Small intestine (tissue), 16 donors: ENCODE measurements at places on chromosomes 5 and 9. TPM values are rescaled to one million over a fixed set of nuclear protein-coding genes. Genes with fewer than 3 reads are reported as not detected.

DNA sequence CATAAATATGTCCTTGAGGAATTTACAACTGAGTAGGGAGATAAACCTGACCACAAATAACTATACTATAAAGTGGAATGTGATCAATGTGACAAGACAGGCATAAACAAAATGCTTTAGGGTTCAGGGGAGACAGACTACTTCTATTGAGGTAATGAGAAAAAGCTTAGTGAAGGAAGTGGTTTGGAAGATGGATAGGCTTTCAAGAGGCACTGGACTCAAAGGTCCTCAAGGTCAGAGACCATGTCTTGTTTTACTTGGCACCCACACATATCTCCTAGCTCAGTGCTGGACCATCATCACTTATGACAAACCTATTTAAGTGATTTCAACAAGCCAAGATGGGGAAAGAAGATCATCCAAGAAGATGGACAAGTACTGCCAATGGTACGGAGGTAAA, 257.8 kb downstream of the BNC2 start:
- no peak for DNase-seq

DNA sequence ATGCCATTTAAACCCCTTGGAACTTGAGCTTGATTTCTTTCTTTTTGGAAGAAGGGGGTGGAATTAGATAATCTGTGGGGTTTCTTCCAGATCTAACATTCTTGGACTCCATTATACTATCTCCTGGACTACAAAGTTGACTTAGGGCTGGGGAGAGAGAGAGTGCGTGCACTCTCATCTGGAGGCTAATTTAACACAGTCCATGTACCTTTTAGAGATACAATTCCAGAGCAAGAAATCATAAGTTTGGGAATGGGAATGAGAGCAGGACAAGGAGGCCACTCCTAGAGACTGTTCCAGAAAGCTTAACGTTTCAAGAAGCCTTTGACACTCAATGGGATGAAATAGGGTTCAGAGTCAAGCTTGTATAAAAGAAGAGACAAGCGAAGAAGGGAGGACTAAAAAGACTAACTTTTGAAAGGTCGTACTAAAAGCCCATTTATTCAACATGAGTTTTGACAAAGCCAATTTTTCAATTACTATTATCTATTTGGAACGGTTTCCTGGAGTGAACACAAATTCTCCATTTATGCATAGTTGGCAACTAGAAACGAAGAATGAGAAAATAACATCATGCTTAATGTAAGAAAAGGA, 83.4 kb downstream of the ACTL7B start:
- DNase-seq = no peak

DNA sequence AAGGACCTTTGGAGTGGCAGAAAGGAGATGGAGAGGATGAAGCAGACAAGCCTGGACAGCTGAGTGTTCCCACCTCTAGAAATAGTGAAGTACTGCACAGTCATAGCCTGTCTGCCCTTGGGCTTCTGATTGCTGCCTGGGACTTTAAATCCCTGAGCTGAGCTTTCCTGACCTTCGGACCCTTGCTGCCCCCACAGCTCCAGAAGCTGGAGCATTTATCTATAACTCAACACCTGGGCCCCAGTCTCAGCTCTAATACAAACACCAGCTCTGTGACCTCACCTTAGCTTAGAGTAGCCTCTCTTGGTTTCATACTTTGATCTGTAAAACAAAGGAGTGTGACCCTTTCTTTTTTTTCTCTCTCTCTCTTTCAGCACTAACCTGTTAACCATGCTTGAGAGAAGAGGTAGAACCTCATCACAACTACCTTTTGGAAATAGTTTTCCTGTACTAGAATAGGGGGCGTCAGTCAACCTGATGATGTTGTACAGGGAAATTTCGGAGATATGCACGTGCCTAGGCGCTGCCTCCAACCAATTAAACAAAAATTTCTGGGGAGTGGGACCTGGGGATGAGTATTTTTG, 25.4 kb upstream of the ELL2 start:
- peak; percentile 94 for DNase-seq

GRCh38 chr5:130526708-130527107, 622.4 kb downstream of the CHSY3 start:
- no peak for DNase-seq

- DNase-seq = no peak
Measured at GRCh38 chr9:18520416-18521047, 46.6 kb downstream of the ADAMTSL1 start.

C9orf153 gene
- polyA plus RNA-seq = 0.04 TPM

FCN2 gene
- not detected for polyA plus RNA-seq
